ENCODE measurements at places on chromosomes 11 and 22.

- no peak for DNase-seq
These were observed 682.8 kb downstream of the TBC1D22A start for GRCh38 chr22:47445212-47445611.

- DNase-seq: no peak
These were observed 58.2 kb downstream of the ZNF280B start for GRCh38 chr22:22450343-22450839.

DNA sequence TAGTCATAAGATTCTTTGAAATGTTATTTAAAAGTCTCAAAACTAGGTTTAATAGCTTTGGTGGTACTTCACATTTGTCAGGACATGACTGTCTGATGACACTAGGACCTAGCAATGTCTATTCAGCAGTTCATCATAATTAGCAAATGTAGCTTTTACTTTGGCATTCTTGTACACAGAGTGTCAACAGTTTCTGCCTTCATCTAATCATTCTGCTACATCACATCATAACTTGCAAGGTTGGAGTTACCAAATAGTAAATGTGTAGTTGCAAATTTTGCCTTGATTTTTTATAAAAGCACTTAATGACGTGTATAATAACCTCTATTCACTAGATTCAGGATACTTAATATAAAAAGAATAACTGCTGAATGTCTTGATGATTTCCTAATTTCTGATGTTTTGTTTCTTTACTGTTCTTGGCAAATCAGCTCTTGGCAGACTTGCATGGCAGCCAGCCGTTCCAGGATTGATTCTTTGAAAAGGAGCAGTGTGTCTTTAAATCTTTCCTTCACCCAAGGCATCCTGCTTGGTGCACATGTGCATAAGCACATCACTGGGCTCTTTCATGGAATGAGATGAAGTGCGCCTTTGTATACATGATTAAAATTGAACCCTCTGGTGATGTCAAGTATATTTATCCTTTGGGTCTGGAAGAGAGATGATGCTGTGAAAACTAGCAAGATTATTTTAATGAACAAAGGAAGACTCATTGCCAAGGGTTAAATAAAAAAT is 12.2 kb downstream of the FBXO7 start:
- no peak for DNase-seq

DNA sequence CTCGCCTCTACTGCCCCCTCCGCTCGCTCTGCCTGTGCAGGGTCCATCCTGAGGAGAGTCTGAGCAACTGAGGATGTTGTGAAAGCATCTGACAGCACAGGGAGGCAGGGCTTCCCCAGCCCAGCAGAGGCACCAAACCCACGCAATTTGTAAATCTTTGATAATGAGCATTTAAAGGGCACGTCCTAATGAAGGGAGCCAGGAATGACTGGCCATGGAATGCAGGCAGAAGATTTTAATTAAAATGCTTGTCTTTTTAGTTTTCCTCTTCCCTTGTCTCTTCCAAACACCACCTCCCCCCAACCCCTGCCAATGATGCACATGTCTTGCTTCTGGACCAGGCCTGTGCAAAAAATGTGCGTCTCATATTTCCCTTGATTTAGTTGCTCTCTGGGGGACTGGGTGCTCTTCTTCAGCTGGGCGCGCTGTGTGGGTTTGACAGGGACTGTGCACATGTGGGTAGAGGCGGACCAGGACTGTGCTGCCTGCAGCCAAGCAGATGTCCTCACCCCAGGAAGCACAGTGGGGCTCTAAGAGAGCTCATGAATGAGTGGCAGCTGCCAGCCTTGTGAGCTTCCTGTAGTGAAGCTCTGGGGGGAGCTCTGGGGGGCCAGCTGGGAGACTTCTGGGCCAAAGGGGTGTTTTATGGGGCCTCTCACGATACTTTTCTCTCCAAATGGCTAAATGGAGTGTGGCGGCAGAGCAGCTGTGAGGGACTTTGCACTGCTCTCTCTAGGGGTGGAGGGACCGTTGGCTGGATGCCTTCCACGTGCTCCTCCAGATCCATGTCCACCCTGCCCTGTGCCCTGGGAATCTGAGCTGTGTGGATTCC is 273.5 kb downstream of the ST3GAL4 start:
- DNase-seq: peak; percentile 95

DNA sequence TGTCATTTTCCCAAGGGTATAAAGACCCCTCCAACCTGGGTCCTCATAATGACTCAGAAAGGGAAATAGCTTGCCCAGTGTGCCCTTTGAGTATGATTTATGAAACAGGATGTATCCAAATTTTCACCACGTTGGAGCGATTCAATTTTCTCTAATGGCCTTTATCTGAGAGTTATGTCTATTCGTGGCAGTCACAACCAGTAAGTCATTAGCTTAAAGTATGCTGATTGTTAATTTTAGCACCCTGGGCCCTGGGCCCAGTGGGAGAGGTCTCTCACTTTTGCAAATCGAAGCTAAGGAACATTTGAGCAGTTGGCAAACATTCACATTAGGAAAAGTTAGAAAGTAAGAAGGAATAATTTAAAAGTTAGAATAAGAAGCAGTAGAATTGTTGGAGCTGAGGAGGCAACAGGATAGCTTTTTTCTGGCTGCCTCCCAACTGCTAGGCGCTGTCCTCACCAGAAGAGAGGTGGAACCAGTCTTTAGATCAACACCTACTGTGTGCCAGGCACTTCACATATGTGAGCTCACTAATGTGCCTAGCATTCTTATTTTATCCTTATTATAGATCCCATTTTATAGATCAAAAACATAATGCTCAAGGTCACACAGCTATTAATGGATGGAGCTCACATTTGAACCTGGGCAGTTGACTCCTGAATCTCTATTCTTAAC is 24.5 kb downstream of the INSC start:
- no peak for DNase-seq

- no peak for DNase-seq
These were observed 844.0 kb downstream of the TBC1D22A start for GRCh38 chr22:47606426-47606825.

GRCh38 chr22:26172389-26172990 is 3.2 kb downstream of the SEZ6L start:
- DNase-seq: peak; percentile 23

- no peak for DNase-seq
These were observed 345.0 kb downstream of the CTTN start for GRCh38 chr11:70743329-70743728.

GRCh38 chr11:47425611-47426010 is 628 bp downstream of the PSMC3 start:
- no peak for DNase-seq

DNA sequence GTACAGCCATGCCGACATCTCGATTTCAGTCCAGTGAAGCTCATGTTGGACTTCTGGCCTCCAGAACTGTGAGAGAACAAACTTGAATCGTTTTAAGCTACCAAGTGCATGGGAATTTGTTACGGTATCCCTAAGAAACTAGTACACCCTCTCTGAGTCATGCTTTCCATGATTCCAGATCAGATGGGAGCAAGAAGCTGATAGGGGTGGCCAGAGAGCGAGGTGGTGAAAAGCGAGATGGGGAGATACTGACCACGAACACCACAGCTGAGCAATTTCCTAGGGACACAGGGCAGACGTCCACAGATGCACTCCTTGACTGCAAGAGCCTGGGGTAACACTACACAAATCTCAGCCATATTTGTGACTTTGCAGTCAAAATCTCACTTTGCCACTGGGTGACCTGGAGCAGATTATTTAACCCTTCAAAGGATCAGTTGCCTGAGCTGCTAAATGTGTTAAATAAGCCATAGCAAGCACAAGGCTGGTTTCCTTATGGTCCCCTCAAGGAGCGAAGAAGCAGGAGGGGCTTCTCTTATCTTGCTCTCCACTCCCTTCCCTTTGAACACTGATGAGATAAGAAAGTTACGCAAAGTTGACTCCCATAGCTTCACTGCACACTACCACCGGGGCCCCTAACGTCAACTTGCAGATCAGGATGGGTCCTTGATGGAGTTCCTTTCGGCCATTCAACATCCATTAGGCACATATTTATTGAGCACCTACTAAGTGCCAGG is 22.6 kb upstream of the RCN1 start:
- DNase-seq: peak; percentile 36

DNA sequence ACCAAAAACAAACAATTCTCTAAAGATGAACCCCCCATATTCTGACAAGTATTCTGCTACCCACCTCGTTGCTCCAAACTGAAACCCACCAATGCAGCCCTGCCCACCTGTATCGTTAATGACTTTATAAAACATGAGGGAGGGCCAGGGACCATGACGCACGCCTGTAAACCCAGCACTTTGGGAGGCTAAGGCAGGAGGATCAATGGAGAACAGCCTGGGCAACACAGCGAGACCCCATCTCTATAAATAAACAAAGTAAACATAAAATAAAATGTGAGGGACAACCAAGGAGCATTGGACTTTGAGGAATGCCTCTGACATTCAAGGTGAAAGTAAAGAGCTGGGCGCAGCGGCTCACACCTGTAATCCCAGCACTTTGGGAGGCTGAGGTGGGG is 39.8 kb upstream of the ATXN10 start:
- DNase-seq: no peak

- no peak for DNase-seq
These were observed 17.5 kb downstream of the NCR3LG1 start for GRCh38 chr11:17369094-17369493.

DNA sequence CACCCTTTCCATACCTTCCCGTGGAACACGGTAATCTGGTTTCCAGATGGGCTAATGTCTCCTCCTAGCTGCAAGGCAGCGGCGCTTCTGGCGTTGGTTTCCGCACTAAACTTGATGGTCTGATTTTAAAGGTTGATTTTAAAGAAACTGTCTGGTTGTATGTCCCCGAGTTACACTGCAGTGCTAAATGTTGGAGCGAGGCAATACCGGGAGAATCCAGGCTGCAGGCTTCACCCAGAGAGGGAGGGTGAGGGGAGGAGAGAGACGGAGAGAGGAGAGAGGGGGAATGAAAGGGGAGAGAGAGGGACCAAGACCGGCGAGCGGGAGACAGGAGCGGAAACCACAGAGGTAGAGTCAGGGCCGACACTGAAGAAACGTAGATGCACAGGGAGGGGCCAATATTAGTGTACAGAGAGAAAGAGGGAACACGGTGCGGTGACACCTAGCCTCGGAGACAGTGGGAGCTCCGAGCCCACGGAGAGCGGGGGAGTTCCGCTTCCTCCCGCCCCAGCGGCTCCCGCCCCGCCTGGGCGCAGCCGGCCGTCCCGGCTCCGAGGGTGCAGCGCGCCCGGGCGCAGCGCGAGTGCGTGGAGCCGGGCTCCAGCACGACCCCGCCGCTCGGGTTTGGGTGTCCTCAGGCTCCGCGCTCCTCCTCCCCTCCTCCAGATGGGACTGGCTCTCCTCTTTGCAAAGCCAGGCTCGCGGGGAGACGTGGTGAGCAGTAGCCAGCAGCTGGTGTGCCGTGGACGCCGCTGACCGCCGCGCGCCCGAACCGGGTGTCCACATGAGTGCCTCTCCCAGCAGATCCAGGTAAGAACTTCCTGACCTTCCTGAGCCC is 71.9 kb upstream of the GRAMD1B start:
- peak; percentile 10 for DNase-seq

All from fibroblast of skin of scalp (primary cell).